ENCODE measurements at places on chromosomes 2 and 18.

DNA sequence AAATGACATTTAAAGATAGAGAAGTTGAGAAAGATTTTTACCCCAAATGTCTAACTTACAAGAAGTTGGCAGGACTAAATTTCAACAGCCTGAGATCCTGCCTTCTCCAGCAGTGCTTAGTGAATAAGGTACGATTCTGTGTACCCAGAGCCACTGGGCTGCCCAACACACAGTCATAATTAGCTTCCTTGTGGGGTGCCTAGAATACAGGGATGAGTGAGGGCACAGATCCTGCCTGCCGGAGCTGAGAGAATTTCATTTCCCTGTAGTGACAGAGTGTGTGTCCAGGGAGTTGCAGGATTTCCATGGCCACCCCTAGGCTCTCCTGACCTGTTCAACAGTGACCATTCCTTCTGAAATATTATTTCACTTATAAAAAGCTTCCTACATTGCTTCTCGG is 27.0 kb downstream of the GREB1 start:
- no peak for DNase-seq

- DNase-seq: no peak
Observed at GRCh38 chr18:48868468-48869466, 82.0 kb downstream of the SMAD7 start.

GRCh38 chr18:79332646-79333045 is 63.1 kb upstream of the NFATC1 start:
- DNase-seq: no peak

GRCh38 chr2:176692533-176692932 is 423.3 kb downstream of the MTX2 start:
- no peak for DNase-seq

GRCh38 chr2:197108758-197109157 is 182.3 kb upstream of the PGAP1 start:
- no peak for DNase-seq

GRCh38 chr2:42653039-42653438 is 84.6 kb downstream of the MTA3 start:
- DNase-seq: no peak

GRCh38 chr18:42290318-42291307 is 335.6 kb downstream of the PIK3C3 start:
- DNase-seq: no peak

DNA sequence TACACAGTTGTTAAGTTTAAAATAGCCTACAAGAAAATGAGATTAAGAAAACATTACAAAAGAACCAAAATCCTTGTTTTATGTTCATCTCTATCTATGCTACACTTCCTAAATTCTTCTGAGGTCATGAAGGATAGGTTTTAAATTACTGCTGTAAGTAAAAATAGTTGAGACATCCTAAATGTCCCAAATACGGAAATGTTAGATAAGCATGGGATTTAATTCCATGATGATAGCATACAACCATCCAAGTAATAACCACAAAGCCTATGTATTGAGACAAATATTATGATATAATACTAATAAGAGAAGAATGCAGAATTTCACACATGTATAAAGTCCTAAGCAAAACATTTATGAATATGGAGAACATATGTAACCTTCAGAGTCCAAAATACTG is 34.1 kb downstream of the PIEZO2 start:
- DNase-seq: no peak

GRCh38 chr2:112916145-112916571 is 5.2 kb downstream of the IL37 start:
- no peak for DNase-seq

GRCh38 chr2:226839161-226839560 is 3.3 kb downstream of the RHBDD1 start:
- DNase-seq: no peak

GRCh38 chr2:155633060-155633839 is 699.3 kb downstream of the NR4A2 start:
- no peak for DNase-seq

DNA sequence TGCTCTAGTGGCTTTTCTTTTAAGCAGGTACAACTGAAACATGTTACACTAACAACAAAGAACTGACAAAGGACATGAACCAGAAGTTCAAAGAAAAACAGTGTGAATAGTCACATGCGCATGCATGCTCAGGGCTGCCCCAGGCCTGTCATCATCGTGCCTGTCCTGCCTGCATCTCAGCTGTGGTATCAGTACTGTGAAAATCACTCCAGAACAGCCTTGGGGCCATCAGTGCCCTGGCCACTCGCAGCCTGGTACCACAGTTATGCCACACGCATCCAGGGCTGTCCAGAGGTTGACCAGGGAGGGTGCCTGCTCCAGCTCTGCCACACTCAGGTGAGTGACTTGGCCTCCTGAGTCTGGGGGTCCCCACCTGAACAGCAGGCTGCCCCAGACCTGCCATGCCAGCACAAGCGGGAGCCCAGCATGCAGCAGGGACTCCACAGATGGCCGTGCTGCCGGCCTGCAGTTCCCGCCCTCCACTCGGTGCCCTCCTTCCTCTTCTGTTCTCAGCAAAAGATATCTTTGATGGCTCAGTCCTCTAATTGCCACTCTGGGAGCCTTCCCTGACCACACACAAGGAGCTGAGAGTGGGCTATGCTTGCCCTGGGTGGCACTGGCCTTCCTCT is 12.3 kb downstream of the LIMS2 start:
- no peak for DNase-seq

GRCh38 chr2:64796926-64797325 is 143.2 kb upstream of the SERTAD2 start:
- DNase-seq: no peak

DNA sequence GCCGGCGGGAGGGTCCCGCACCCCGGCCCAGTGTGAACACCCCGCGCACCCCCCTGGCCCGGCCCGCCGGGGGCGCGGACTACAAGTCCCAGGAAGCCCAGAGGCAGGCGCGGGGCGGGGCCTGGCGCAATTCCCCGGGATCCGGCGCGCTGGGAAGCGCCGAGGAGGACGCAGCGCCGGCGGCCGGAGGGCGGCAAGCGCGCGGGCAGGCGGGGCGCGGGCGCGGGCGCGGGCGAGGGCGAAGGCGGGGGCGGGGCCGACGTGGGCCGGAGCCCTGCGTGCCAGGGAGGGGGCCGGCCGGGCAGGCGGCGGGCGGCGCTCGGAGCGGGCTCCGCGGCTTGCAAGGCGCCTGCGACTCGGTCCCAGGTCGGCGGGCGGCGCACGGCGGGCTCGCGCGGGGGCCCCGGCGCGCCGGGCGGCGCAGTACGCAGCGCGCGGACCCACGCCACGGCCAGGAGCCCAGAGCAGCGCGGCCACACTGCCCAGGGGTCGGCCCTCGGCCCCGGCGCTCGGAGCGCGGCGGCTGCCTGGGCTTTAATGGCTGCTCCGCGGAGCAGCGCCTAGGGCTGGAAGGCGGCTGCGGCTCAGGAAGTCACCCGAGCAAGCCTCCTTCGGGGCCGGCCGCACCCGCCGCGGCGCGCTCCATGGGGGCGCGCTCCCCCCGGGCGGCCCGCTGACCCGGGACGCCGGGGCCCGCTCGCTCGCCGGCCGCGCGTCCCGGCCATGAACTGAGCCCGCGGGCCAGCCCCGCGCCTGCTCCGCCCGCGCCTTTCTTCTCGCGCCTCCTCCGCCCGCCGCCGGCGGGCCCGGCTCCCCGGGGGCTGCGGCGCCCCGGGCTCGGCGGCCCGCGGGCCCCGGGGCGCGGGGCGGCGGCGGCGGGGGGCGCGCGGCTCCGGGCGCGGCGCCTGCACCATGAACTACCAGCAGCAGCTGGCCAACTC is at the start of gene AGAP1:
Gene AGAP1 (plus strand): TSS at position 269 of the 941 bp plus-strand sequence.
- DNase-seq: no peak

DNA sequence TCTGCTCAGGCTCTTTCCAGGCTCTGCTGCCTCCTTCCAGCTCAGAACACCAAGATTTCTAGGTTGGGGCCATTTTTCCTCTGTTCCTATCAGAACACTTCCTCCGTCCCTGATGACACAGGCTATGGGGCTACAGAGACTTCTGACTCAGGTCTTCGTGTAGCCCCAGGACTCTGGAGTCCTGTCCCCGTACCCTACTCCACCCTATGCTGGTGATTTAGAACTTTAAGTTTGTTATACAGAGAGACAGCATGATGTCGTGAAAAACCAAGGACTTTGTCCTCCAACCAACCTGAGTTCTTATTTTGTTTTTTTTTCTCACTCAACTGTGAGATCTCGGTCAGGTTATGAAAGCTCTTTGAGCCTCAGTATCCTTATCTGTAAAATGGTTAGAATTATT is 78.7 kb downstream of the HS1BP3 start:
- no peak for DNase-seq

GRCh38 chr2:6928452-6928851 is 11.2 kb downstream of the RNF144A start:
- DNase-seq: no peak

GRCh38 chr2:98750593-98751282 is 19.8 kb upstream of the MGAT4A start:
- DNase-seq: no peak
